ENCODE measurements at places on chromosomes 16 and 17.

DNA sequence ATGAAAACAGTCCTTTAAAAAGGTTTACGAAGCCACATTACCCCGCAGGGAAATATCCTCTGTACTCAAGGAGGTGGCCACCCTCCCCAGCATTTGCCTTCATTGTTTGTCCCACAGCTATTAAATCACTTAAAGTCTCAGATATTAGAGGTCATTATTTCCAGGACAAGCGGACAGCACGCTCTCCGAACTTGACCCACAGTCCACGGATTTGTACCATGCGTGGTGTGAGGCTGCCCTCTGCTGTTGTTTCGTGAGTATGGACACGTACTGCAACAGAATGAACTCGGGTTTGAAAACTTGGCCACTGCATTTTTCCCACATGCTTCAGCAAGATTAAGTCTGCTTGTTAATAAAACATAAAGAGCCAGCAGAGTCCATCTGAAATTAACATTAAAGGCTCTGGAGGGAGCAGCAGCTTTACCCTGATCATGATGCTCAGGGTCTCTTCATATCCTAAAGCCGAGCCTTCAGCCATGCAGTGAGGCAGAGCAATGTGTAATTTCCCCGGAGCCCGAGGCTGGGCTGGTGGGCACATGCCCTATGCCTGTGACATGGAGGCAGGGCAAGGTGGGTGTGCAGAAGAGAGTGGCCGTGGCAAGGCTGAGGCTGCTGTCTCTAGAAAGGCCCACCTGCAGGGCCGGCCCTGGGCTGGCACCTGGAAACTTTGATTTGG, 19.7 kb downstream of the MEAK7 start:
- DNase-seq: peak; percentile 85

DNA sequence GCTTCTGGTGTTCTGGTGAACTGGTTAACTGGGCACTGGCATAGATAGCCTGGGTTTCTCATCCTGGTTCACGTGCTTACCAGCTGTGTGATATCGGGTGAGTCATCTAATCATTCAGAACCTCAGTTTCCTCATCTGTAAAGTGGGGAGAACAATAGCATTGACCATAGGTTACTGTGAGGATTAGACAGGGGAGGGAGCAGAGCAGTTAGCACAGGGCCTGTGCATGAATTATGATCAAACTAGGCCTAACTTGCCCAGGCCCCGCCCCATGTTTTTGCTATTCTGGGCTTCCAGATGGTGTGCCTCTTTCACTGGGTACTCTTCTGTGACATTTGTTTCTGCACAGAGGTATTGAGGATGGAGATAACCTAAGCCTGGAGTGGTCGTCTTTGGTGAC, 4.6 kb upstream of the KLHL36 start:
- no peak for DNase-seq

DNA sequence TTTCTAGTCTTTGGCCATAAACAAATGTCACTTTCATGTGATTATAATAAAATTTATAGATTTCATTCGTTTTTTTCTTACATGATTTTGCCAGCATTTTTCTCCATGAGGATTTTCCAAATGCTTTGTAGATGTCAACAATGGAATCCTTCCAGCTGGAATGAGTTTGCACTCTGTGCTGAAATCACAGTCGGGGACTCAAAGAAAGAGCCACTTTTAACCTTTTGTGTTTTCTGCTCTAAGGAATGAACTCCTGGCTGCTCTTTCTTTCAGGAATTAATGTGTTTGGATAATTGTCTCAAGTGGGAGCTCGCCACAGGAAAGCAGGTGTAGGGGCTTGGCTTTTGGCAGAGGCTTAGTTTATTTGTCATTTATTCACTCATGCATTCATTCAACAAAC, 372.3 kb upstream of the SALL1 start:
- DNase-seq: no peak

- DNase-seq: no peak
Observed at GRCh38 chr16:3822366-3823045, 58.0 kb downstream of the CREBBP start.

DNA sequence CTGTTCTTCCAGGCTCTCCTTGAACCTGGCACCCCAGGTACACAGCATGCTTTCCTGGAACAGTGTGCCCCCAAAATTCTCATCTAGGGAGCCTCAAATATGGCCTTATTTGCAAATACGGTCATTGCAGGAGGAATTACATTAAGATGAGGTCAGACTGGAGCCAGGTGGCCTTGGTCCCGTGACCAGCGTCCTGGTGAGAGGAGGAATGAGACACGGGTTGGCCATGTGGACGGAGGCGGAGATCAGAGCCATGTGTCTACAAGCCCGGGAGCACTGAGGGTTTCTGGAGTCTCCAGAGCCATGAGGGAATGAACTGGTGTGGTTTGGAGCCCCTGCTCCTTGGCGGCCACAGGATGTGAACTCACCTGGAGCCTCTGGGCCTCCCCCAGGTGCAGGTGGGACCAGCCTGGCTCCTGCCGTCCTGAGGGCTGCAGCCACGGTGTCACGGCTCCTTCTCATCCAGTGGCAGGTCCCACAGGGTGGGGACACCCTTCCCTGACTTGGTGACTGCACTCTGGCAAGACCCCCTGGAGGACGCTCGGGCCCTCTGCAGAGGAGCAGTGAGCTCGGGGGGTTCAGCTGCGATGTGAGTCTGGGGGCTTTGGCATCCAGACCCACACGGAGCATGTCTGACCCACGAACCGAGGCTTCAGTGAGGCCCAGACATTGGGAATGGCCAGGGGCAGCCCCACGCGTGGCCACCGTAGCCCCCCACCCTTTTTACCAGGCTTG, 21.8 kb upstream of the GNG13 start:
- no peak for DNase-seq

DNA sequence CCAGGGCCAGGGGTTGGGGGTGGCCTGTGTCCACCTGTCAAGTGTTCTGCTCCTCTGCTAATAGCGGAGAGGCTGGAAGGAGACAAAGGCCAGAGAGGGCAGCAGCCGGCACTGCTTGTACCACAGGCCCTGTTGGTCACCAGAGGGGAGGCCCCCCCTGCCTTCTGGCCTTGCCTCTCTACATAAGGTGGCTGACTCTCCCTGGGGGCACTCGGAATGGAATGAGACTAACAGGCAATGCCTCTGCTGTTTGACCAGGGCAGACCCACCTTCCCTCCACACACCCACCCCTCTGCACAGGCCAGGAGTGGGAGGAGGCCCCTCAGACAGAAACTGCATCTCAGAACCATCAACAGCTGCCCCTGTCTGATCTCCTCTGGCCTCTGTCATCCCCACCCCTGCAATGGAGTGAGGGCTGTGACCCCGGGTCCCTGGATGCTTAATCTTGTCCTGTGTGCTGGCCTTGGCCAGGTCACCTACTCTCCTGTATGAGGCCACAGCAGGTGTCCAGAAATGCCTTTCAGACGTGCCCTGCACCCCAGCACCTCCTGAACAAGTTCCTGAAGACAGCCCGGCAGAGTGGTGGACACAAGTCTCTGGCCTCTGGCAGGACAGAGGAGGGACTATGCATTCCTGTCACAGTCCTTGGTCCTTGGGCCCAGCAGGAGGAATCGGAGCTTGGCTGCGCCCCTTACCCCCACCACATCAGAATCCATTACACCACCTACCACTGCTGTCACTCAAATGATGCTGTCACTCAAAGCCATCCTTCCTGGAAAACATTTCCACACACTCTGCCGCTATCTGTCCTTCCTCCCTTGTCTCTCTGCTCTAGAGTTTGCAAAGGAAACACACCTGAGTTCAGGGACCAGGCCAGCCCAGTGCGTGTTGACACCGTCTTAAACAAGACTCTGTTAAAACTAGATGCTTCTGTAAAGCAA, 107.5 kb upstream of the ZNF750 start:
- DNase-seq: no peak

- DNase-seq: peak; percentile 27
Observed at GRCh38 chr16:49556606-49557446, 183.2 kb downstream of the C16orf78 start.

- no peak for DNase-seq
Observed at GRCh38 chr17:8068736-8069586, 18.6 kb downstream of the ALOX12B start.

DNA sequence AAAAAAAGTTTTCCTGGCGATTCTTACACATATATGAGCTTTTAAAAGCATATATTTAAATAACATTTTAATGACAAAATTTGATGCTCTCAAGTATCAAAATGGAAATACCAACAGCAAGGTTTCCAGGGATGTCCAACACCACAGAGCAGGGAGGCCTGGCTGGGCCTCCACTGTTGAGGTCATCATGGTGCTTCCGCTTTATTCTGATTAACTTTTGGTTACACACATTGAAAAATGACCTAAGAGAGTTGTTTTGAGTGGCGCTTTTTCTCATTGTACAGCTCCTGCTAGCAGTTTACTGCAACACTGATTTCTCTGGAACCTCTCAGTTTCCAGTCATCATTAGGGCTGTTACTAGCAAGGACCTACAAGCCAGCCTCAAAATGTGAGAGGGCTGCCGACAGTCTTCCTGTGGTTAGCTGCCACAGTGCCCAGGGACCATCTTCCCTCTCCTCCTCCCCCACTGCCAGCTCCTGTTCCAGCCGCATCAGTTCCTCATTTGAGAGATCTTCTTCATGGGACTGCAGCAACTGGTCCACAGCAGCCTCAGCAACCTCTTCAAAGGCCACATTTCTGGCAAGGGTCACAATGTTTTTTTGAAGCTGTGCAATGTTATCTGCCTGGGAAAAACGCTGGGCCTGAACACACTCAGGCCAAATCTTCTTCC, 21.3 kb downstream of the DEF8 start:
- DNase-seq: no peak

- no peak for DNase-seq
Observed at GRCh38 chr17:42120161-42120769, 902 bp downstream of the KAT2A start.

GRCh38 chr17:75553295-75554110, 28.0 kb downstream of the LLGL2 start:
- DNase-seq: no peak

DNA sequence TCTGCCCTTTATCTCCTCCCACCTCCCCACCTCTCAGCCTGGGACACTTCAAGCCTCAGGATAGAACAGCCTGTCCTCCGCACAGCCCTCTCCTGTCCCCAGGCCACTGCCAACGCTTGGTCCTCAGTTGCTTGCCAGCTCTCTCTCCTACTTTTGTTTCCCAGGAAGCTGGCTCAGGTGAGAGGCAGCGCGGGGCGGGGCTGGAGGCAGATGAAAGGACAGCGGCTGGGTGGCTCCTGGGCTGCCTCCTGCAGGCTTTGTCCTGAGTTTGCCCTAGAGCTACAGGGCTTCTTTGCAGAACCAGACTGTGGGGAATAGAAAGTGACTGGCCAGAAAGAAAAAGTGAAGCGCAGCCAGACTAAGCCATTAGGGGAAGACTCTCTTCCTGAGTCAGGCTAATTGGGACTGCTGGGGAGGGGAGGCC, 48.2 kb upstream of the CDC42EP4 start:
- DNase-seq: peak; percentile 35

DNA sequence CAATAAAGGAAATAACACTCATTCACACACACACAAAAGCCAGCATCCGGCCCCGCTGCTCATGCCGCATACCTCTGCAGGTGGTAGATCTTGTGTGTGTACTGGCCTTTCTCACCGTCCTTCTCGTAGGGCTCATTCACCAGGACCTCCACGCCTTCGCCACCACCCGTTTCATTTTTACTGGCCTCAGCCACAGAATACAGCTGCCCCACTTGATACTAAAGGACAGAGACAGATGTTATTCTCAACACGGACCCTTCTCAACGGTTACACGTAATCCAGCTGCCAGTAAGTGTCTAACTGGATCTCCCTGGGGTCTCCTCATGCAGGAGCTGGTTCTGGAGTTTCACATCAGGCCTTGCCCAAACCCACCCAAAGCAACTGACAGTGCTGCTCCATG, 9.7 kb downstream of the PITPNA start:
- DNase-seq: no peak

GRCh38 chr16:86565644-86566511, 751 bp upstream of the FOXC2 start:
- no peak for DNase-seq

DNA sequence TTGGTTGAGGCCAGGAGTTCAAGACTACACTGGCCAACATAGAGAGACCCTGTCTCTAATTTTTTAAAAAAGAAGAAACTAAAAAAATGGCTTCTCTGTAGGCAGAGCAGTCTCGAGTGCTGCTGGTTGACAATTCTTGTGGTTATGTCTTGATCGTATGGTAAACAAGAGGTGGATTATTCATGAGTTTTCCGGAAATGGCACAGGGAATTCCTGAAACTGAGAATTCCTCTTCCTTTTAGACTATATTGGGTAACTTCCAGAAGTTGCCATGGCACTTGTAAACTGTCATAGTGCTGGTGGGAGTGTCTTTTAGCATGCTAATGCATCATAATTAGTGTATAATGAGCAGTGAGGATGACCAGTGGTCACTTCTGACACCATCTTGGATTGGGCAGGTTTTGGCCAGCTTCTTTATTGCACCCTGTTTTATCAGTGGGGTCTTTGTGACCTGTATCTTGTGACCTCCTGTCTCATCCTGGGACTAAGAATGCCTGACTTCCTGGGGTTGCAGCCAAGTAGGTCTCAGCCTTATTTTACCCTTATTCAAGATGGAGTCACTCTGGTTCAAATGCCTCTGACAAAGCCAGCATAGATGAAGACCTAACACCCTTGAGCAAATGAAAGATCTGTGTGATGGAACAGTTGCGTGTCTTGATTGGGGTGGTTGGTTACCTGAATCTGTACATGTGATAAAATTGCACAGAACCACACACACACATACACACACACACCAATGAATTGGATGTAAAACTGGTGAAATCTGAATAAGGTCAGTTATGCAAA, 30.2 kb downstream of the BMERB1 start:
- no peak for DNase-seq

DNA sequence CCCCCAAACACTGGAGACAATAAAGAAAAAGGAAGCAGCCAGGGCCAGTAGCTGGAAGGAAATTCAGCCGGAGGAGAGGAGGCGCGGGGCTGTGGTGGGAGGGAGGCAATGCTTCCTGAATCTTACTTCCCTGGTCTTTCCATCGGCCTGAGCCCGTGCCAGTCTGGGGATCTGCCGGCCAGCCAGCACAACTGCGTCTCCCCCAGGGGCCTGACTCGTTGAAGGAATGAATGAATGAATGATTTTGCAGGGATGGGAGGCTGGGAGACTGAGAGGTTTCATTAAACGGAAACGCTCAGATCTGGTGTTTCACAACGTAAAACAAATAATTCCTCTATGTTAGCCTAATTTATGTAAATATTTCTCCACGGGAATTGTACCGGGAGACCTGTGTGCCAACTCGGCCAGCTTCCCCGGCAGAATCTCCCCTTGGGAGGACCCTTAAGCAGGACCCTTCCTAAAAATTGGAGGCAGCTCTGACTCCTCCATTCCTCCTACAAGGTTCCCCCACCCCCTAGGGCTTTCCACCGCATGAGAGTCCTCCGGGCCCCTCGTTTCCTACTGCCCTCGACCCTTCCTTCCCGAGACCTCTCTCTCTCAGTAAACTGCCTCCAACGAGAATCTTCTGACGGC, 1.3 kb upstream of the BAIAP2 start:
- DNase-seq: no peak

GRCh38 chr17:41444186-41444585, 3.4 kb upstream of the KRT38 start:
- DNase-seq: no peak

DNA sequence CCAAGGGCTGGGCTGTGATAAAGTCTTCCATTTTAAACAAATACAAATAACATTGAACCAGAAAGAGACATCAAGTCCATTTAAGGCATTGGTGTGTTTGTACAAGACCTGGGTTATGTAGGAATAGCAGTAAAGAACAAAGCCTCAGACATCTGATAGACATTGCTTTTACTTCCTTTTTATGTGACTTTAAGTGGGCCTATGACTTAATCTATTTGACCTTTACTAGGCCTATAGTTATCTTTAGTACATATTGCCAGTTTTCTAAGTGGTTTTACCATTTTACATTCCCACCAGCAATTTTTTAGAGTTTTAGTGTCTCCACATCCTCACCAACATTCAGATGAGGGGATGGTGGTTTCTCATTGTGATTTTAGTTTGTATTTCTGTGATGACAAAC, 298.8 kb downstream of the ZFHX3 start:
- DNase-seq: no peak

All from midbrain (tissue), 1 donor.